ENCODE measurements at places on chromosomes 7 and 10.
A peak's percentile ranks its signal among the peaks of the same experiment; 100 is the strongest.

GRCh38 chr10:112333452-112333851 is 40.5 kb upstream of the ACSL5 start:
- no peak for DNase-seq

DNA sequence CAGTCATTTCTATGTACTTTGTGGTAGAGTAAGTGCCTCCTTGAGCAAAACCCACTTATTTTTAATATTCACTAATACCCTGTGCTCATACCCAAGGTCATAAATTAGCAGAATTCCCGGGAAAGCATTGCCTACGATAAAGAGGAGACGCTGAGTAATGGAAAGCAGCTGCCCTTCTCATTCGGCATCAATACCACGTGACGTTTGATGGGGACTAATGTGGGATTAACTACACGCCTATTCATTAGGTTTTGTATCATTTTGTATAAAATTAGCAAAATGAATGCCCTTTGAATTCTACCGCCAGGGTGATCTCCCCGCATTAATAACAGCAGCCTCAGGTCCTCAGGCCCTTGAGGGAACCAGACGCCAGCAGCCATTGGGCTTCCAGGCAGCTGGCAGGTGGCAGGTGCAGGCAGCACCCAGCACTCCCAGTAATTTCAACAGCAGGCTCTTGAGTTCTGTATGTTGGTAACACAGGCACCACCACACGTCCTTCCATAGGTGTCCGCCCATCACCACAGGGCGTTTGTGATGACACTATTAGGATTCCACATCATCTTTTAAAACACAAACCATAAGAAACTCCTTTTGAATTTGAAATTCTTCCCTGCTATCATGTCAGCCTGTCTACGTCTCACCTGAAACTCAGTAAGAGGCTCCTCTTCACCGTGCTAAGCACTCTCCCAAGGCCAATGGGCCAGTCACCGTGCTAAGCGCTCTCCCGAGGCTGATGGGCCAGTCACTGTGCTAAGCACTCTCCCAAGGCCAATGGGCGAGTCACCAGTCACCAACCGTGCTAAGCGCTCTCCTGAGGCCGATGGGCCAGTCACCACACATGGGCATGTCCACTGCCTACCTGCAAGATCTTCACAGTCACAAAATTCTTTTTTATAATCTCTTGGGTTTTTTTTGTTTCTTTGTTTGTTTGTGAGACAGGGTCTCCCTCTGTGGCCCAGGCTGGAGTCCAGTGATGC is 509.4 kb downstream of the PTPRN2 start:
- DNase-seq, result no peak

DNA sequence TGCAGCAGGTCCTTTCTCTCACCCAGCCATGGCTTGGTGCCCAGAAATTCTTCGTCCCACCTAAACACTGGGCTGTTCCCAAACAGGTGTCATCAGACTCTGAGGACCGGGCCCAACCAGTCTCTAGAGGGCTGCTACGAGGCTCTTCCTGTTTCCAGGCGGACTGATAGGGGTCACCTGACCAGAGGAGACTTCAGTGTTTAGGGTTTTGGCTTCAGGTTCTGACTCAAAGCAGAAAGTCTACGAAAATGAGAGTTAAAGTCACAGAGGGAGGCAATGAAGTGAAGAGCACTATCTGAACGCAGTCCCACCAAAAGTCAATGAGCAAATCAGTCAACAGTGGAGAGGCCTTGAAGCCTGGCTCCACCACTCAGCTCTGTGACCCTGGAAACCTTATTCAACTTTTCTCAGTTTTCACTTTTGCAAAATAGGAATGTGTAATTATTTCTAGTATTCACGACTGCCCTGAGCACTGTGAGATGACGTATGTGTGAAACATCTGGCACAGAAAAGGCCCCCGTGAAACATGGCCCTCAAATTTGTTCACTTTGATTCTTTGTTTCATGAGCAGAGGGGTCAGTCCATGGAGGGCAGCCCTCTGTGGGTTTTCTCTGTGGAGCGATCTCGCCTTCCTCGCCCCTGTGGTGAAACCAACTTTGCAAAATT is 189.9 kb upstream of the PDE1C start:
- no peak for DNase-seq

GRCh38 chr10:132232023-132232951 is 45.5 kb downstream of the DPYSL4 start:
- DNase-seq, result no peak

GRCh38 chr7:77536413-77537135 is 521 bp upstream of the PTPN12 start:
- DNase-seq, result peak; percentile 94

- DNase-seq, result no peak
Observed at GRCh38 chr10:110426294-110427181, 71.2 kb upstream of the DUSP5 start.

- DNase-seq, result no peak
Observed at GRCh38 chr7:101795461-101795860, 22.0 kb upstream of the CUX1 start.

GRCh38 chr10:99143011-99143410 is 92.6 kb downstream of the HPSE2 start:
- no peak for DNase-seq

GRCh38 chr7:83617858-83618257 is 31.1 kb downstream of the SEMA3E start:
- no peak for DNase-seq

Measured in stimulated activated CD4-positive, alpha-beta T cell treated with anti-CD3 and anti-CD28 coated beads, TNF-alpha, amount 100 ng/mL, for 1 hour (primary cell).